ENCODE measurements at places on chromosomes 6 and 20. TPM values are rescaled to one million over a fixed set of nuclear protein-coding genes. Genes with fewer than 3 reads are reported as not detected.

- no peak for DNase-seq
These were observed 96.3 kb upstream of the NEDD9 start for GRCh38 chr6:11328613-11329247.

- no peak for DNase-seq
These were observed 55.1 kb downstream of the CHD6 start for GRCh38 chr20:41563087-41563486.

DNA sequence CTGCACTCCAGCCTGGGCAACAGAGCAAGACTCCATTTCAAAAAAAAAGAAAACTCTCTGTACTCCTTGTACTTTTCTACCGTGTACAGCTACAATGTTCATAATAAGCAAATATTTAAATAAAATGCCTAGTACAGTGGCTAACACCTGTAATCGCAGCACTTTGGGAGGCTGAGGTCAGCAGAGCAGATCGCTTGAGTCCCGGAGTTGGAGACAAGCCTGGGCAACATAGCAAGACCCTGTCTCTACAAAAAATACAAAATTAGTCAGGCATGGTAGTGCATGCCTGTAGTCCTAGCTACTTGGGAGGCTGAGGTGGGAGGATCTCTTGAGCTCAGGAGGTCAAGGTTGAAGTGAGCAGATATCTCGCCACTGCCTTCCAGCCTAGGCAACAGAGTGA, 5.7 kb downstream of the NAPB start:
- no peak for DNase-seq

DNA sequence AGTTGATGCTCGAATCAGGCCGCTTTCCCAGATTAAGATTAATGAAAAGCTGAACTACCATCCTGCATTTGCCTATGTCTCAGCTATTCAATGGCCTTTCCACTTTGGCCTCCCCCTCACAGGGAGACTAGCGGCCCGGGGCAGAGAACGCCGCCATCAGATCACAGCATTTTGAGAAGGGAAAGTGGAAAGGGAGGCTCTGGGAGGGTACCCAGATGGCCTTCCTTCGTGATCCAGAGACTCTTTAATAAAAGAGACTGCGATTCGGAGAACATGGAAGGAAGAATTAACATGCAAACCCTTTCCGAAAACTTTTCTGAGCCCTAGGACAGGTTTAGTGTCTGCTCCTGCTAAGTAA, 533 bp downstream of the MRPS18A start:
- DNase-seq, result no peak

DNA sequence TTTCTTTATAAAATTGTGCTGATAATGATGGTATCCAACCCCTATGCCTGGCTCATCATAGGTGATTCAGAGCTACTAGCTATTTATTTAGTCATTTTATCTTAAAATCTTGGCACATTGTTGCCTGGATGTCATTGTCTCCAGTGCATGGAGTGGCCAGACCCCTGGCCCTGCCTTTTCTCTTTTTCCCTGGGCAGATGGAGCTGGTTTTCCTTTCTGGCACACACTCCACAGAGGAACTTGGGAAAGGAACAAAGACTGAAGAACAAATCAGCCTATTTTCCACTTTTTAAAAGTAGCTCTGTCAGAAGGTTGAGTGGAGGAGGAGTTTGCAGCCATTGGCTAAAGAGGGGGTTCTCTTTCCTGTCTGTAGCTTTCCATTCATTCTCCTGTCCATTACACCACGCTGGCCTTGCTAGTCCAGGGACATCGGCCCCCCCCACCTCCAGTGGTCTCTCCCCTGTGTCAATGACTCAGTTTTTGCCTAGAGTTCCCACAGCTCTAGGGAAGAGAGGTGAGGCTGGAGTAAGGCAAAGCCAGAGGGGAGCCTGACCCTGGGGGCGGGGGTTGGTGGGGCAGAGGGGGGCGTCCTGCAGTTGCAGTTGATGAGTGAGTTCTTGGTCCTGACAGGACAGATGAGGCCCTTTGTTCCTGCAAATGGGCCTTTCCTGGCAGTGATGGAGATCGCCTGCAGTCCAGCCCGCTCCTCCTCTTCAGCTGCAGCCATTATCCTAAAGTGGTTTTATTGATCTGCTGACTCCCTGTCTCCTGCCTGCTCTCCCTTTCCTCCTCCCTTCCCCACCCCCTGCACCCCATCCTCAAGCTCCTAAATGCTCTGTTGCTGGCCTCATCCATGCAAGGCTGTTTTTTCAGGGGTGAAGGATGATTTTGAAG, 774.5 kb downstream of the DHX35 start:
- peak; percentile 0 for DNase-seq

DNA sequence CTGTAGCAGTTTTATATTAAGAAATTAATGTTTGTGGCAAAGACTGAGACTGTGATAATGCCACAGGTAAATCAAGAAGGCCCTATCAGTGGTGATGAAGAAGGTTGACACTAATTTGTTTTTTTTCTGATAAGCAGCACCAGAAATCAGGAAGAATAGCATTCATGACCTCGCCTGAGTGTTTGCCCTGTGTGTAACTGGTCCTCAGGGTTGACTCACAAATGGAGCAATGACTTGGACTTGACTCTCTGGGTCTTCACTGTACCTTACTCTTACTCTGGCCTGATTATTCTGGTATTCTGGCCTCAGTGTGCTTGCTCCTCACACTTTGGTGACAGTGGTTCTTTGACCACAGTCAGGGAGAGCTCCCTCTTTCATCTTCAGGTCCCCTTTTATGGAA, 243.9 kb downstream of the HAO1 start:
- no peak for DNase-seq

DNA sequence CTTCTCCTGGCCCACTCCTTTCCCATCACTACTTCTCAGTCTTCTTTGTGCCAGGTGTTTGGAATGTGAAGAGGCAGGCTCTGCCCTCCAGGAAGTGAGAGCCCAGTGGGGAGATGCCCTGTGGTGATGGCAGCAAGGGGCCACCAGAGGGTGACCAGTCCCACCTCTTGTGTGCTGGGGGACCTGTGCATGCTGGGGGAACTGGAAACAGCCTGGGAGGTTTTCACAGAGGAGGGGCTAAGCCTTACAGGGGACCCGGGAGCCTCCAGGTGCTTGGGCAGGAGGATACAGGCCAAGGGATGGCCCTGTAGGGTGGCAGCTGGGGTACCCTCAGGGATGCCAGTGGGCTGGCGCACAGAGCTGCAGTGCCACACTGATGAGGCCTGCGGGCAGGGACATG, 72.3 kb downstream of the RAMACL start:
- no peak for DNase-seq

DNA sequence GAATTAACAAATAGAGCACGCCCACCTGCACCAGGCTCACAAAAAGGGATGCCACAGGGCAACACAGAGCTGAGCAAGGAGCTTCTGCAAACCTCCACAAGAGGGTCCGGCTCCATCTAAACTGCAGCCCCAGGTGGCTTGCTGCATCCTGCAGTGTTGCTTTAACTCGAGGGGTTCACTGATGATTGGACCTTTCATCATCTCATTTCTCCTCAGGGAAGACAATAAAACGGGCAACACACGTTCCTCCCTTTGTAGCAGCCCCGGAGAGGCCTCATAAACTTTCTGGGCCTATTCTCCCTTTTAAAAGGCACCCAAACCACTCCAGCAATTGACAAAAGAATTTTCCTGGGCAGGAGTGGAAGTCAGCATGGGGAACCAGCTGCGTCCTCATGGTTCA, 161.5 kb upstream of the CDH4 start:
- no peak for DNase-seq

- DNase-seq, result no peak
These were observed 122.1 kb upstream of the MLN start for GRCh38 chr6:33925936-33926335.

DNA sequence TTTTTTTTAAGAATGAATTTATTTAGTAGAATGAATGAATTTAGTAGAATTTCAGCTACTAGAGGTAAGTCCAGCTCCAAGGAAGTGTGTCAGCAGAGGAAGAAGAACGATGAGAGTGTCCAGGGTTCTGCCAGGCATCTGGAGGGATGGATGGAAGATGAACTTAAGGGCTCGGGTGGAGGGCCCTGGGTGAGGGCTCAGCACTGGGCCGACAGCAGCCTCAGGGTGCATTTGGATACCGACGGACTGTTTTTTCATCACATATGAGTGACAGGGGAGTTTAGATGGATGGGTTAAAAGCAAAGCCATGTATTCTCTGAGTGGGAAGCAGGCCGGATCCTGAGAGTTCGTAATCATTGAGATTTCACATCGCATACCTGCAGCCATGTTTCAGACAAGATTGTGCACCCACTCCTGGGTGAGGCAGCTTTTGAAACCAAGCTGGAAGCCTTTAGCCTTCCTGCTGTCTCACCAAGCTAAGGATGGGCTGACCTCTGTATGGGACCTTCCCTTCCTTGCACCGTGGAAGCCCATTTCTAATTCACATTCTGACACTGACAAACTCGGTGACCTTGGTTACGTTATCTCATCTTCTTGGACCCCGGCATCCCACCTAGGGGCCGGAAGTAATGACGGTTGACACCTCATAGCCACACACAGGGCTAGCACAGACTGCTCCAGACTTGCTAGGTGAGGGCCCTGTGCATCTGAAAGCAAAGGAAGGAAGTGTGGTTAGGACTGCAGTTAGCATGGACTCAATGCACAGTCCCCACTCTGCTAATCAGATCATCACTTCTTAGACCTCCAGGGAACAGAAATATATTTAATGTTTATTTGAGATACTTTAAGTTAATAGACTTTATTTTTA, 228.5 kb downstream of the SLC24A3 start:
- no peak for DNase-seq

Gene PTCRA
- not detected for total RNA-seq

Gene PRND
- total RNA-seq, result under 0.01 TPM

DNA sequence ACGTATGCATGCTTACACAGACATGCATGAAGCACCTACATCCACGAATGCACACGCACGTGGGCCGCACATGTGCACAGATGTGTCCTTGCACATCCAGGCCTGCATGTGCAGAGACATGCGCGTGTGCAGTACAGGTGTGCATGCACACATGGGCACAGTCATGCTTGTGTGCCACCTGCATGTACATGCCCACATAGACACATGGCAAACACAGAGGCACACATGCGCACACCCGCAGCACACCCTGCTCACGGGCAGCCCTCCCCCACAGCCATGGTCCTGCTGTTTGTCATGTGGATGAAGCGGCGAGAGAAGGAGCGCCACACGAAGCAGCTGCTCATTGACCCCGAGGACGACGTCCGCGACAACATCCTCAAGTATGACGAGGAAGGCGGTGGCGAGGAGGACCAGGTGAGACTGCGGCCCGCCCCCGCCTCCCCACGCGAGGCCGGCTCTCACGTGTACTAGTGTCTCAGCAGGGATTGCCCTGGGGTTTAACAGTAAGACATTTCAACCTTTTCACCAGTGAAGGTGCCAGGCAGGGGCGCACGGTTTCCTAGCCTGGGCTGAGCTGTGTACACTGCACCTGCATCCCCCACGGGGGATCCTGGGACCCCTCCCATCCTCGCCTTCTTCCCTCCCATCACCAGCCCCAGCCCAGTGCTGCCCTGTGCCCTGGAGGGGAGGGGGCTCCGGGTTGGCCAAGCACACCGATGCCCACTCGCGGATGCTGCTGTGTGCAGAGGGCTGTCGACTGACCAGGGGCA, 132.8 kb downstream of the TAF4 start:
- DNase-seq, result no peak

Measured in lung microvascular endothelial cell (primary cell).